H1 (cell line): ENCODE measurements at places on chromosomes 11 and 22.

- no peak for DNase-seq
Measured at GRCh38 chr11:117523680-117524079, 196.0 kb downstream of the CEP164 start.

DNA sequence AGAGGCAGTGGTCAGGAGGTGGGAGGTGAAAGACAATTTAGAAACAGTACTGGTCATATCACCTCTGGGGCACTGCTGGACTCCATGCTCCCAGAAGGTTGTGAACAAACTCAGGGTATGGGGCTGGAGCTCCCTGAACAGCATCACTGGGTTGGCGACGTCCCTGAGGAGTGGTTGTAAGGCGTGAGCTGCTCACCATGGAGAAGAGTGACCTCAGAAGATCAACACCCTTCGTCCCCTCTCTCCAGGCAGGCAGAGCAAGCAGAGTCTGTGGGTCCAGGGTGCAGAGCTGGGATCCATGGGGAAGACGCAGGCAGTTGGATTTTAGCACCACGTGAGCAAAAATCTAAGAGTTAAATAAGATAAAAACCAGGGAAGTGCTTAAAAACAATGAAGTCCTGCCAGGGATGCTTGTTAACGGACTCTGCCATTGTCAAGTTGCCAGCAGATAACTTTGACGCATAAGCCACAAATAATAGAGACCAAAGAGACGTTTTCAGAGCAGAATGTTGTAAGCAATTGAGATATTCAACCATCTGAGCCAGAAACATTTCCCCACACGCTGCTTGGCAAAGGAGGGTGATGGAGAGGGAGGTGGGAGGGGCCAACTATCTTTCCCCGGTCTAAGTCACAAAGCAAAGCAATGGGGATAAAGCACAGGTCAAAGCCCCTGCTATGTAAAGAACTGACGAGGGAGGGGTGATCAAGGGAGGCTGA is 13.6 kb downstream of the PNPLA5 start:
- DNase-seq: no peak

DNA sequence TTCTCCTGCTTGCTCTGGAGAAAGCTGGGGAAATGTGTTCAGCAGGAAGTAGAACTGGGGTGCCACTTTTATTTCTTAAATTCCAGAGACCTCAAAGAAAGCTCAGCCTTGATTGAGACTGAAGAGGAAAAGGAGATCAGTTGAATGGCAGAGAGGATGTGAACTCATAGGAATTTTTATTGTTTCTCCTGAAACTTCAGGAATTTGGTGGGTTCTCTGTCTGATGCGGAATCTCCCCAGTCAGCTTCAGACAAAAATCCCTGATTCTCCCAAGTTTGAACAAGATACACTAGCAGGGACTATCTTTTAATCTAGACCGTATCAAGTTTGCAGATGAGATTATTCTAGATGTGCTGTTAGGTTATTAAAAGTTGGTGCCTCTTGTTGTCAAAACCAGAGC is 23.0 kb downstream of the EHF start:
- DNase-seq: no peak

DNA sequence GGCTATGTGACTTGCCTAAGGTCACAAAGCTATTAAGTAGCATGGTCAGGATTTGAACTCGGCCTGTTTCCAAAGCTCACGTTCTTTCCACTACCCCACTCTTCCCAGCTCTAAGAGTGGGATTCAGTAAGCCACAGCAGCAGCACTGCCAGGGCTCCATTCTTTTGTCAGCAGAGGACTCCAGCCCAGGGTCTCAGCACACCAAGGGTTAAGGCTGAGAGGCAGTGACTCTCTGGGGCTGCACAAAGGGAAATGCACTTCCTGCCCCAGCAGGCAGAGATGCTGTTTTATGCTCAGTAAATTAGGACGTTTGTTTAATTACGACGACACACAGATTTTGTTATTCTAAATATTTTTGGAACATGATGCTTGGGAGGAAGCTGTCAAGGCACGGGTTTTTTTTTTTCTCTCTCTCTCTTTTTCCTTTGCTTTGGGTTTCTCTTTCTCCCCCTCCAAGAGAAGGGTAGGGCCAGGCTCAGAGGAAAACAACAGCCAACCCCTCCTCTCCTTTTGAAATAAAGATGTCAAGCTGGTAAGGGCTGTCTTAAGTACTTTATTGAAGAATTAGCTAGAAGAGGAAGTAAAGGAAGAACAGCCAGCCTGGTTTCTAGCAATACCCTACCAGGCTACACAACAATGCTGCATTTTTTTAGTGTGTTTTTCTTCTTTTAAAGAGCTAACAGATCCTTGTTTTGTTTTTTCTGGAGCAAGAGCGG is 2.8 kb downstream of the MYH9 start:
- no peak for DNase-seq

DNA sequence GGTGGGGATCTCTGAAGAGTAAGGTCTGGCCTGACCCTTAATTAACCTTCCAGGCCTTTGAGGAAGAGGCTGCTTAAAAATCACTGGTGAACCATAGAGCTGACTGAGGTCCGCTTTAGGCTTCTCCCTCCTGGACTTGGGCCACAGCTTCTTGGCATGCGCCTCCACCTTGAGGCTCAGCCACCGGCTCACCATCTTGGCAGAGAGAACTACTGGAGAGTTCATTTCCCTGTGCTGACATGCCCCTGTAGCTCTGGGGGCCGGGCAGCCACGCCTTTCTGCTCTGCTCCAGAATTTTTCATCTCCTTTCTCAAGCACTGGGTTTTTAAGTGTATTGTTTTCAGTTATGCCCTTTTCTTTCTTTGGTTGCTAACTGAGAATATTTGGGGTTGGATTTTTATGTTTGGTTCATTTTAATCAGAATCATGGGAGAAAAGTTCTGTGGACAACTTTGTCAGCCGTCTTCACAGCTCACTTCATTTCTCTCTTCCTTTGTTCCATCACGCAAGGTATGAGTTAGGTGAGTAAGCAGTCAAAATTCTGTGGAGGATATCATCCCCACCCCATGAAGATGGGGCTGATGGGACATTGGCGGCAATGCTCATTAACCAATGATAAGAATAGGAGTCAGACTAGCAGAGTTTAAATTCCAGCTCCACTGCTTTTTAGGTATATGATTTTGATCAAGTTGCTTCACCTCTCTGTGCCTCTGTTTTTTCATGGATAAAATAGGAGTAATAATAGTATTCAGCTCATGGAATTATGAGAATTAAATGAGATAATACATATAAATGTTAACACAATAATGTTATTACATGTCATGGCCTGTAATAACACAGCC is 103.9 kb downstream of the DBX1 start:
- DNase-seq: no peak

GRCh38 chr11:66717925-66718319 is 11.1 kb downstream of the SPTBN2 start:
- DNase-seq: no peak

DNA sequence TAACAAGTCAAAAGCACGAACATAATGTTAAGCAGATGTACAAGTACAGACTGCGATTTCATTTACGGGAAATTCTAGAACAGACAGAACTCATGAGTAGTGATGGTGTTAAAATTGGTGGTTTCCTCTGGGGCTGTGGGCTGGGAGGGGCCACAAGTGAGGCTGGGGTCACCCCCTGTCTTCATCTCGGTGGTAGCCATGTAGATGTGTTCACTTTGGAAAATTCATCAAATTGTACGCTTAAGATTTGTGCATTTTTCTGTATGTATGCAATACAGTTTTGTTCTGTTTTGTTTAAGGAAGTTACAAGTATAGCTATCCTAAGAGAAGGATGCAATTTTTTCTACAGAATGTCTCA is 504 bp upstream of the ASCC2 start:
- DNase-seq: no peak

GRCh38 chr11:69413015-69413801 is 68.3 kb upstream of the LINC01488 start:
- no peak for DNase-seq

GRCh38 chr22:39496131-39496838 is 5.8 kb upstream of the MIEF1 start:
- DNase-seq: no peak

GRCh38 chr11:60951606-60951903 is 421 bp downstream of the SLC15A3 start:
- DNase-seq: no peak

DNA sequence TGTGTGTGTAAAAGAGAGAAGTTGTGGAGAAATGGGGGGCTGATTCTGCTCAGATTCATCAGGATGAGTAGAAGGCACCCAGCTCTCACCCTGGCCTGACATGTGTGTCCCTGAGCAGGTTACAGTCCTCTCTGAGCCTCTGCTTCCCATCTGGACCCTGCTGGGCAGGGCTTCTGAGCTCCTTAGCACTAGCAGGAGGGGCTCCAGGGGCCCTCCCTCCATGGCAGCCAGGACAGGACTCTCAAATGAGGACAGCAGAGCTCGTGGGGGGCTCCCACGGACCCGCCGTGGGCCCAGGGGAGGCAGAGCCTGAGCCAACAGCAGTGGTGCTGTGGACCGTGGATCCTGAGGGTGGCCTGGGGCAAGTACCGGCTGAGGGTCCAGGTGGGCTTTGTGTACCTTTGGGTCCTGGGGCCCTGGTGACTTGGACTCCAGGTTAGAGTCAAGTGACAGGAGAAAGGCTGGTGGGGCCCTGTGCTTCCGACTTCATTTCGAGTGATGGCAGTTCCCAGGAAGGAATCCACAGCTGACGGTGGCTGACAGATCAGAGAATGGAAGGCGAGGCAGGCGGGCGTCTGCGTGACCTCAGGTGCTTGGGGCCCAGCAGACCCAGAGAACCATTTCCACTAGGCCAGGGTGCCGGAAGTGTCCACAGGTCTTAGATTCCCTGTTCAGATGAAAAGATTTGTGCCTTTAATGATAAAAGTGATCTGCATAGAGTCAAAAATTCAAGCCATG is 21.9 kb downstream of the NEAT1 start:
- no peak for DNase-seq

- DNase-seq: no peak
Measured at GRCh38 chr22:45125188-45125587, 38.5 kb upstream of the NUP50 start.

DNA sequence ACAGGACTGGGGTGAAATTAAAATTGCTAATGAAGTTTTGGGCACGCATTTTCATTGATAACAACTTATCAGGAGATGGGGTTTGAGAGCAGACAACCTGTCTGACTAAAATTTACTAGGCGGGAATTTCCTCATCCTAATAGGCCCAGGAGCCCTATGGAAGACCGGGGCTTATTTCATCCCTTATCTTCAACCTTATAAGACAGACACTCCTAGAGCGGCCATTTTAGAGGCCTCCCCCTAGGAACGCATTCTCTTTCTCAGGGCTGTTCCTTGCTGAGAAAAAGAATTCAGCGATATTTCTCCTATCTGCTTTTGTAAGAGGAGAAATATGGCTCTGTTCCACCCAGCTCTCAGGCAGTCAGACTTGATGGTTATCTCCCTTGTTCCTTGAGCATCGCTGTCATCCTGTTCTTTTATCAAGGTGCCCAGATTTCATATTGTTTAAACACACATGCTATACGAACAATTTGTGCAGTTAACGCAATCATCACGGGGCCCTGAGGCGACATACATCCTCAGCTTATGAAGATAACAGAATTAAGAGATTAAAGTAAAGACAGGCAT is 39.3 kb upstream of the ZC3H12C start:
- DNase-seq: peak; percentile 55

- DNase-seq: no peak
Measured at GRCh38 chr11:70556884-70557741, 158.8 kb downstream of the CTTN start.

DNA sequence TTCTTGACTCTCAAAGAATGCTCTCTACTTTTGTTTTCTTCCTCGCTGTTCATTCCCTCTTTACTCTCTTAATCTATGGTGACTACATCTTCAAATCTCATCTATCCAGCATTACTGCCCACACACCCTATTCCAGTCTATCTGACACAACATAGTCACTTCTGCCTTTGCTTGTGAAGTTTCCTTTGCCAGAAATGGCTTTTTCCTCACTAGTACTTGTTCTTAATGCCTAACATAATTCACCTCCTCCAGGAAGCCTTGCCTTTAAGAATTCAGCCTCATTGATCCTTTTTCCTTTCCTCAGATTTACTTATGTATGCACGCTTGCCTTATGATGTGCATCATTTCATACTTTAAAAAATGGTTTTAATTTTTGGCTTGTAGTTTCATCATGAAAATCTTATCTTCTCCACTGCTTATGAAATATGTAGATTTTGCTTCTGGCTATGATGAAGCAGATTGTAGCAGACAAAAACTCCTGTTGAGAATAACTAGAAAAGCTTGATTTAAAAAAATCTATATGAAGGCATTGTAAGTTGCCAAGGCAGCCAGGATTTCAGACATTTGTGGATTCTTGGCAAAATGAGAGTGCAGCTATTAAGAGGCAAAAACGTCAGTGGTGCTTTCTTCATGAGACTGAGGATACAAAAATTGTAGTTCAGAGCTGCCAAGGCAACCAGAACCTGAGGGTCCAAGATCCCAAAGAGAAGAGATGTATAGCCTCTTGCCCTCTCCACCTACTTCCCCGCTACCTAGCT is 31.8 kb downstream of the RNF169 start:
- DNase-seq: no peak

- DNase-seq: no peak
Measured at GRCh38 chr11:125443767-125444311, 52.2 kb downstream of the FEZ1 start.

GRCh38 chr11:44698252-44698912 is 28.4 kb upstream of the TSPAN18 start:
- DNase-seq: no peak

DNA sequence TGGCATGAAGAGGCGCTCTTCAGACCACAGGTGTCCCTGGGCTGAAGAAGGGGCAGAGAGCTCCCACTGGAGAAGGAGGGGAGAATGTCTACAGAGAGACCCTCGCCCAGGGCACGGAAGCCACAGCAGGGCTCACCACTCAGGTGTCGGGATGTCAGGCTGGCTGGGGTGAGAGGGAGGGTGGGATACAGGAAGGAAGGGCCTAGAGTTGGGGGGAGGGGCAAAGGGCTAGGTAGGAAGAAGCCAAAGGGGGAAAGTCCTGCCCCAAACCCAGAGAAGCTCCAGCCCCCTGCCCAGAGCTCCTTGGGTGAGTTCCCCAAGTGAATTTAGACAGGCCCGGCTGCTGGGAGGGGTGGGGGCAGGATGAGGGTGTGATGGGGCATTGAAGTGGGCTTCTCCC is 232.0 kb downstream of the CEP164 start:
- DNase-seq: no peak

GRCh38 chr11:110855191-110855590 is 143.0 kb upstream of the ARHGAP20 start:
- DNase-seq: no peak

- DNase-seq: no peak
Measured at GRCh38 chr22:23175817-23176644, 4.3 kb upstream of the BCR start.

- DNase-seq: no peak
Measured at GRCh38 chr22:19361501-19362103, 69.9 kb downstream of the HIRA start.

DNA sequence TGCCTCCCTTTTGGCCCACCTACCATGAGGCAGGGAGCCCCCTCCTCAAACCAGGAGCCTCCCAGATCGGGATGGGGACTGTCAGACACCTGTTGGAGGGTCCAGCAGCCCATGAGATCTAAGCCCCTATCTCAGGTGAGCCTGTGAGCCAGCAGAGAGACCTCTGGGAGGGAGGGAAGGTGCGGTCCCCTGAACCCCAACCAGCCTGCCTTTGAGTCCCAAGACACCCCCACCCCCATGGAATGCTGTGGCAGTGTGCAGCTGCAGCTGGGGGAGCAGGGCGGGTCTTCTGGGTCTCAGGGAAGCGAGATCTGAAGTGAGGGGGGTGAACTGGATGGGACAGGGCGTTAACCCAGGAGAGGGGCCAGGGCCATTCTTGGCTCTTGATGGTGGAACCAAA is 1.4 kb upstream of the CDKN1C start:
- no peak for DNase-seq

- no peak for DNase-seq
Measured at GRCh38 chr11:7640816-7641215, 32.5 kb downstream of the CYB5R2 start.
